ENCODE measurements at places on chromosomes 12 and 14.

DNA sequence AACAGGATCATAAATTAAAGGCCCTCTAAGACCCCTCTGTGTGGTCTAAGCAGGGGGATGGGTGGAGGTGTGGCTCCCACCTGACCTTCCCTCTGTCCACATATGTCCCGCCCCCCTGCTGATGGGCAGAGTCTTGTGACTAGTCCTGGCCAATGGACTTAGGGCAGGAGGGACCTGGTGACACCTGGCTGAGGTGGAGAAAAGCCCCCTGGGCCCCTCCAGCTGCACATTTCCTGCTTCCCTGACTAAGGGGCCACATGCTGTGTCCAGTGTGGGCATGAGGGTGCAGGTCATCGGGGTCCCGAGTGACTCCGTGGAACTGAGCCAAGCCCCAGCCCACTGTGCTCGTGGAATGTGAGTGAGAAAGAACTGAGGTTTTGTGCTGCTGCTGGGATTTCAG, 254.7 kb downstream of the ADGRD1 start:
- DNase-seq, result no peak

DNA sequence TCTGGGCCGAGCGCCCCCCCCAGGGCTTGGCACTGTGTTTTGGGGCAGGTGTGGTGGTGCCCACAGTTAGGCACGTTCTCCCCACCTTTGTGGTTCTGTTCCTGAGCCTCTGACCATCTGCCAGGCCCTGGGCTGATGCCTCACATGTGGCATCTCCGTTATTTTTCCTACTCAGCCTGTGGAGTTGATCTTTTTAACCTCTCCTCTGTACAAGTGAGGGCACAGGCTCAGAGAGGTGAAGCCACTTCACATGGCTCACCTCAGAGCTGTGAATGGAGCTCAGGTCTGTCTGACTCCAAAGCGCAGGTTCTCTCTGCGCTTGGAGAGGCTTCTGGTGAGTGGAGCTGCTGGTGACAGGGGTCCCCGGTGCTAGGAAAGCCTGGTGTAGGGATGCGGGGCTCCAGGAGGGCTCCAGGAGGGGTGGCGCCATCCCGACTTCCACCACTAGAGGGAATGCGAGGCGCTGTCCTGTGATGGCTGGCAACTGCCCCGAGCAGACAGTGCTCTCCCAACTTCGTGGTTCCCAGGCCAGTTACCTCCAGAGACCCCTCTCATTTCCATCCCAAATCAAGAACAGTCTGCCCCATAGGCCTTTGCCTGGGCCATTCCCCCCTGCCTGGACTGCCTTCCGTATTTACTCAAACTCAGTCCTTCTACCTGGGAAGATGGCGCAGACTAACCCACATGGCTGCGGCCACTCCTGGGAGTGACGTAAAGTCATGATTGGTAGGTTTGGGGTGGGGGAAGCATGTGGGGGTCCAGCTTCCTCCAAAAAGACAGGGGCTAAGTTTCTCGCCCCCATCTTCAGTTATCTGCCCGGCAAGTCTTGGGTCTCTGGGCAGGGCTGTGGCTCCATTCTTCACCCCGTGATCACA, 9.9 kb downstream of the BCL7A start:
- no peak for DNase-seq

GRCh38 chr12:125538401-125539199, 473.4 kb downstream of the AACS start:
- DNase-seq, result no peak

- DNase-seq, result no peak
These were observed 104.0 kb upstream of the BCAT1 start for GRCh38 chr12:25052914-25053211.

DNA sequence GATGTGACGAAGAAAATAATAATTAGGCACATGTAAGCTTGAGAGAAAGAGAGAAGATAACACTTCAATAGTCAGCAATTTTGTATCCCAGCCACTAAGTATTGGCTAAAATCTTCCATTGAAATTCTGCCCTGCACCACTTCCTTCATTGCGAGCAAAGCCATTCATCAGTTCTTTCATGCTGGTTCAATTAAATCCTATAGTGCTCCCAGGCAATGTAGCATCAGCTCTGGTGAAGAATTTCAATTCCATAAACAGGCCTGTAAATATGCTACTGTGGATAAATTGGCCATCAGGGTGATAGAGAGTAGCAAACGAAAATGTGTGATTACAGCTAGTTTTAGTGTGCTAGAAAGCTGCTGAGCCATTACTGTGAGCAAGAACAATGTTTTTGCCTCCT, 24.7 kb downstream of the RPL10L start:
- DNase-seq, result no peak

DNA sequence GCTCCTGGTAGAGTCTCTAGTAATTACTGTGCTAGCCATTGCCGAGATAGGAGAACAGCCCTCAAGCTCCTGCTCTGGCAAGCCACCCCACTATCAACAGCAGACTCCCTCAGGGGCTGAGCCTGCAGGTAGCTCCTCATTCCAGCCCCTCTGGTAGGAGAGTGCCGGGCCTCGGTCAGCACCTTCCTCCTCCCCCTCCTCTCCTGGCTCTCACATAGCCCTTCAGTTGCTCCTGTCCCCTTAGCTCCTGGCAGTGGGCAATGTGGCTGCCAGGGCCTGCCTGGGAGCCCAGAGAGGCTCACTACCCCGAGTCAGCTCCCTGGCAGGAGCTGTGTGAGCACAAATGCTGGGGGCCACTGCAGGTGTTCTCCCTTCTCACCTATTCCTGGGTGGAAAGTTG, 52.0 kb downstream of the IQSEC3 start:
- no peak for DNase-seq

DNA sequence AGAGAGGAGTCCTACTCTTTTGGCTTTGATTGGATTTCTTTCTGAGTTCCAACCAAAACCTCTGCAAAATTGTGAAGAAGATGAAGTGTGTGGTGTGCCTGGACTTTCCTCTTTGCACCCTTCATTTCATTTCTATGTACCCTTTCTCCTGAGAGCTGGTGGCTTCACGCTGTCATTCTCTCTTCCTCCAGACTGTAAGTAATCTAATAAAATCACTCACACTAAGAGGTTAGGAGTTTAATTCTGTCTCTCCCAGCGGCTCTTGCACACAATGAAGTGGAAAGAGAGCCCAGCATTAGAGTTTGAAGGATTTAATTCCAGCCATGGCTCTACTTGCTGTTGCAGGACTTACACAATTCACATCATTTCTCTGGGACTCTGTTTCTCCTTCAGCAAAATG, 37.8 kb upstream of the CRADD start:
- no peak for DNase-seq
